ENCODE measurements at places on chromosomes 16 and 17.

GRCh38 chr17:57086069-57086930 is 1.3 kb downstream of the AKAP1 start:
- peak; percentile 10 for DNase-seq

GRCh38 chr17:6120351-6120750 is 50.2 kb downstream of the WSCD1 start:
- DNase-seq = no peak

- no peak for DNase-seq
Observed at GRCh38 chr16:2438121-2438520, 8.9 kb downstream of the CCNF start.

DNA sequence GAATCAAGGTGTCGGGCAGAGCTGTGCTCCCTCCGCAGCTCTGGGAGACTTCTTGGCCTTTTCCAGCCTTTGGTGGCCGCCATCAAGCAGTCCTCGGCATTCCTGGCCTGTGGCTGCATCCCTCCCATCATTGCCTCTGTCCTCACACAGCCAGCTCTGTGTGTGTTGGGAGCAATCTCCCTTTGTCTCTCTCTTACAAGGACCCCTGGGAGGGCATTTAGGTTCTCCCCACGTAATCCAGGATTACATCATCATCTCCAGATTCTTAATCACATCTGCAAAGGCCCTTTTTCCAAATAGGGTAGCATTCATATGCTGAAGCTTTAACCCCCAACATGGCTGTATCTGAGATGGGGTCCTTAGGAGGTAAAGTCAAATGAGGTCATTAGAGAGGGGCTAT is 4.1 kb upstream of the DNAH17 start:
- no peak for DNase-seq

DNA sequence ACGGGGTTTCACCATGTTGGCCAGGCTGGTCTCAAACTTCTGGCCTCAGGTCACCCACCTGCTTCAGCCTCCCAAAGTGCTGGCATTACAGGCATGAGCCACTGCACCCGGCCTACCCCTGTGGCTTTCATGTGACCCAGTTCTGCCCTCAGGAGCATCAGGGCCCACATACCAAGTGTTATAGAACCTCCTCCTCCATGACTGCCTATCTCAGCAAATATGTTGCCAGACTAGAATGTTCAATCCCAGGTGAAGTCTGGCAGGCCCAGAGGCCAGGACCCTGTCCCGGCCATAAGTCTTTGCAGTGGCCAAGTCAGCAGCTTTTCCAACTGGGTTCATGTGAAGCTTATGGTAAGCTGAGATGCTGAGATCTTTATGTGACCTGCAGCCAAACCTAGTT is 9.8 kb upstream of the SMPD3 start:
- no peak for DNase-seq

DNA sequence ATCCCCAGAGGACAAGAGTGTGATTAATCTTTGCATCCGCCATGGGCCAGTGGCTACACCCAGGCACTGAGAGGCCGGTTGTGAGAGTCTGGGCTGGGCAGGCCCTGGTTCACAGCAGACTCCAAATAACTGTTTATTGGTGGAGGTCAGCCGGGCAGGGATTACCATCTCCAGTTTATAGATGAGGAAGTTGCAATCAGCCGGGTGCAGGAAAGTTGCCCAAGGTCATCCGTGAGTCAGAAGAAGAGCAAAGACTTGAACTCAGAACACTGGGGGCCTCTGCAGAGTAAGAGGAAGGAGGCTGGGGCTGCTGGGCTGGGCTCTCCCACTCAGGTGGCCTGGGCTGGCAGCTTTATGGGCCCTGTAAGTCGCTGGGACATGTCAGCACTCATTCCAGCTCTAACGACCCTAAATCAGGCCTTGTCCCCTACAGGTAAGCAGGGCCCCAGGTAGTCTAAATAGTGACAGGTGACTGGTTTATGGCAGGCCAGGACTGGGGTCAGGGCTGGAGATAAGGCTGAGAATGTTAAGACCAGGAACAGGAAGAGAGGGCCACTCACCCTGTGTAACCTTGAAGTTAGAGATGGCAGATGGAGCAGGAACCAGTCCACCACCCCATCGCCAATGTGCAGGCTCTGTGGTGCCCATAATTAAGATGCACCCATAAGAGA is 2.1 kb upstream of the CA4 start:
- DNase-seq = no peak

DNA sequence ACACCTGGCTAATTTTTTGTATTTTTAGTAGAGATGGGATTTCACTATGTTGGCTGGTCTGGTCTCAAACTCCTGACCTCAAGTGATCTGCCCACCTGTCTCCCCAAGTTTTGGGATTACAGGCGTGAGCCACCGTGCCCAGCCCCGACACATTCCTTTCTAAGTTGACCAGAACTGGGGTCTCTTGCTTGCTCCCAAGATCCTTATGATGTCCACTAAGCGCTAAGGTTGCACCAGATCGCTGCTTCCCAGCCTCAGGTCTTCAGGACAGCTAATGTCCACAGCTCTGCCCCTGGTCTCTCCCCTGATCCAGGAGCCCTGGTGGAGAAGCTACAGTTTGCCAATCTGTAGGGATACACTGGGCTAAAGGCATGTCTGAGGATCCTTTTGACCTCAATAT is 29.5 kb downstream of the NSMCE1 start:
- no peak for DNase-seq

DNA sequence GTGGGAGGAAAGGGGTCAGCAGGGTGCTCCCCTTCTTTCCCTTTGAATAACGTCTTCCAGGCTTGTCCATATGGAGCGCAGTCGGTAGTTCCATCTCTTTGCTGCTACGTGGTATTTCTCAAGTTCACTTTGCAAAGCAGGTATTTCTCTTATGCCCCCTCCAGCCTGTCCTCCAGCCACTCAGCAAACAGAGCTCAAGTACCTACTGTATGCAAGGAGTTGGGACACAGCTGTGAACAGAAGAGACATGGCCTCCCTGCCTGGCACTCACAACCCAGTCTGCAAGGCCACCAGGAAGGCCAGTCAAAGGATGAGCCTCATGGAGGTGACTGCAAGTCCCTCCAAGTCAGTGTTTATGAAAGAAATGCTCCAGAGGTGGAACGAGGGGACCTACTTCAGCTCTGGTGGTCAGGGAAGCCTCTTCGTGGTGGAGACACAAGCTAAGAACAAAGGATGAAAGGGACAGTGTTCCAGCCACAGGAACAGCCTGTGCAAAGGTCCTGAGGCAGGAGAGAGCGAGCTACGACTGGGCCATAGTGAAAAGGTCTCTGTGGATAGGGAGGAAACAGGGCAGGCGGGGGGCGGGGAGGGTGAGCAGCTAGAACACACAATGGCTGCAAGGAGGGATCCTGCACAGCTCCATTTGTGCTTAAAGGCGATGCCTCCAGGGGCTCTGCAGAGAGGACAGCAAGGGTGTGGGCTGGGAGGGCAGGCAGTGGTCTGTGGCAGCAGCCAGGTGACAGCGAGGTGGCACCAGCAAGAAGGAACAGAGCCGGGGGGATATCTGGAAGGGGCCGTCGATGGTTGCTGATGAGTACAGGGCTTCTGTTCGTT is 32.6 kb downstream of the PPL start:
- DNase-seq = no peak

GRCh38 chr17:74961657-74962350 is 10.8 kb downstream of the HID1 start:
- DNase-seq = peak; percentile 80

DNA sequence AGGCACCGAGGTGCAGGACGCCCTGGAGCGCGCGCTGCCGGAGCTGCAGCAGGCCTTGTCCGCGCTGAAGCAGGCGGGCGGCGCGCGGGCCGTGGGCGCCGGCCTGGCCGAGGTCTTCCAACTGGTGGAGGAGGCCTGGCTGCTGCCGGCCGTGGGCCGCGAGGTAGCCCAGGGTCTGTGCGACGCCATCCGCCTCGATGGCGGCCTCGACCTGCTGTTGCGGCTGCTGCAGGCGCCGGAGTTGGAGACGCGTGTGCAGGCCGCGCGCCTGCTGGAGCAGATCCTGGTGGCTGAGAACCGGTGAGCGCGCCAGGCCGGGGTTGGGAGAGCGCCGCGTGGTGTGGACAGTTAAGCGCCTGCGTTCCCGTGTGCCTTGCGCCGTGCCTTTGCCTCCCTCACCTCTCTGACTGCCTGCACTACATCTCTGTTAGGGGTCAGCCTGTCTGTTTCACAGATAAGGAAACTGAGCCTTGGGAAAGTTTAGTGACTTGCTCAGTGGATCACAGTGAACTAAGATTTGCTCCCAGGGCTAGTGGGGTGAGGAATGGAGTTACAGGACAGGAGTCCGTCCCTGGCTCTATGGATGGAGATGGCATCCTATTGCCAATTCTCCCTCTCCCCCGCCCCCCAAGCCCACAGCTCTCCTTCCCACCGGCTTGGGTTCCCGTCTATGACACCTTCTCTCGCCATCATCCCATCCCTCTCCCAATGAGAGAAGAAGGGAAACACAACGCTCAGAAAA is 880 bp downstream of the SARM1 start:
- no peak for DNase-seq

Measured in CD4-positive, alpha-beta T cell treated with Interleukin-6 at 100 ng/mL for 8 hours (primary cell).